ENCODE measurements at places on chromosomes 7 and 10.

GRCh38 chr10:33509231-33509831 is 174.9 kb upstream of the NRP1 start:
- peak; percentile 77 for DNase-seq

- DNase-seq: peak; percentile 81
Measured at GRCh38 chr7:131501422-131501821, 55.0 kb downstream of the PODXL start.

- no peak for DNase-seq
Measured at GRCh38 chr7:25852211-25852938, 299.6 kb upstream of the NFE2L3 start.

DNA sequence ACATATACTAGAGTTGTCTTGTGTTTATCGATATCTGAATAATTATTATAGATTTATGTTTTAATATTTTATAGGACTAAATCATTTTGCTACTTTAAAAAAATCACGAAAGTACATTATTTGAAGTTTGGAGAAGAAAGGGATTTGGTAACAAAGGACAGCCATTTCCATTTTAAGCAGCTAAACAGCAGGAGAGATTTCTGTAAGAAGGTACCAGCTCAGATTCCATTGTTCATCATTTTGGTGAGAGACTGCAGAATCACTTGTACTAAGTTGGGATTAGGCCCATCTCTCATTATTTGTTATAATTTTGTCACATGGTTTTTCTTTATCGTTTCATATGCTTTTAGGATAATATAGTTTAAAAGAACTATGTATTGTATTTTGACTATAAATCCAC is 46.7 kb downstream of the PALS2 start:
- no peak for DNase-seq

DNA sequence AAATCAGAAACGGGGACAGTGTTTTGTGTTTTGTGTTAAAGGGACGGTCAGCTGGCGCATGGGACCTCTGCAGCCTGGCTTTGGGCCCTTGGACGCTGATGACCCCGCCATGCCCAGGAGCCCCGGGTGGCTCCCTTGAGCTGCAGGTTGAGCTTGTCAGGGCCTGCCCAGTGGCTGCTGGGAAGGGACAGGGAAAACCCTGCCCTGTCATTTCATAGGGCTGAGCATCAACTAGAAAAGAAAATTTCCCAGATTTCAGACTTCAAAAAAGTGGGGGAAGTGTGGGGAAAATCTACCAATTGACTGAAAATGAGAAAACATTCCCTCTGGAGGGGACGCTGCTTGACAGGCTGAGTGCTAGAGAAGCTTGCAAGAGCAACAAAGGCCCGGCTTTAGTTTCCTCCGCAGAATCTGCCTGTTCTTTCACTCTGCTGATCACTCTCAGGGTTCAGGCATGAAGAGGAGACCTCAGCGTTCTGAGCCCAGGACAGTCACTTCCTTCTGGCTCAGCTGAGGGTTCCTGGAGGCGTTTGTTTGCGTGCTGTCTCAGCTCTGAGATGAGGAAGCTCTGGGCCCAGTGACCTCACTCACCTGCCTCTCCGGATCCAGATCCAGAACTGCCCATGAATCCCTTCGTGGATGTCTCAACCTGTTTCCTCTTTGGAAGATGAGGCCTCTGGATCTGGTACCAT is 18.6 kb upstream of the DNAJB6 start:
- DNase-seq: peak; percentile 29

DNA sequence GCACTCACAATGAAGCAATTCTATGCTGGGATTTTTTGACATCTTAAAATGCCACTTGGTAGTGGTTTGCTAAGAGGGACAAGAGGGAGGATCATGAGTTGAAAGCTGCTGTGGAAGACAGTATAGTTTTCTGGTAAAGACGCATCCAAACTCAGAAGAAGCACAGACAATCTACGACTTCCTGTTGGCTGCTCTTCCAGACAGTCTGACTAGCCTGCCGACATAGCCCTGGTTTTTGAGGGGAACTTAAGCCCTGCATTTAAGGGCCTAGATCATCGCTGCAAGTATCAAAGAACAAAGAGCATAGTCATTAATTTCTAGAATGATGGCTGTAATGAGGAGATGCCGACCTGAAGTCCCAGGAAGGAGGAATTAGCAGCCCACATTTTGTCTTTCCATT is 99.9 kb upstream of the IKZF1 start:
- DNase-seq: no peak

- DNase-seq: no peak
Measured at GRCh38 chr7:54546081-54546985, 4.2 kb downstream of the VSTM2A start.

DNA sequence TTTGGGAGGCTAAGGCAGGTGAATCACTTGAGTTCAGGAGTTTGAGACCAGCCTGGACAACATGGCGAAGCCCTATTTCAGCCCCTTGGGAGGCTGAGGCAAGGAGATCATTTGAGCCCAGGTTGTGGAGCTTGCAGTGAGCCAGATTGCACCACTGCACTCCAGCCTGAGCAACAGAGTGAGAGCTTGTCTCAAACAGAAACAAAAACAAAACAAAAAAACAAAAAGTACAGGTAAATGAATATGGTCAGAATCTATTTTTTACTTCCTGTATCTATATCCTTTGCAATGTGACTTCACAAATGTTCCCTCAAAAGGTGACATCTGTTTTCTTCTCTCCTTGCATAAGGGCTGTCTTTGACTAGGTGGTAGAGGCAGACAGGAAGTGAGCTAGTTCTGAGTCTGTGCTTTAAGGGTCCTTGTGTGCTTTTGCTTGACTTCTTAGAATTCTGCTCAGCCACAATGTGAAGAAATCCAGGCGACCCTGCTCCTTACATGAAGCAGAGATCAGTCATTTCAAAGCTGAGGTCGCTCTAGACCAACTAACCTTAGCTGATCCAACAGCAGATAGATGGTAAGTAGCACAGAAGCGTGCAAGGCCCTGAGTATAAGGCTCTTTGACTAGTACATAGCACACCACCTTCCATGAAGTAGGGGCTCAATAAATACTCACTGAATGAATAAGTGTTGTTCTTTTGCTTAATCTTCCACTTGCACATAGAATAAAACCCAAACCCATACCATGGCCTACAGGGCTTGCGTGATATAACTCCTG is 423.2 kb upstream of the PCDH15 start:
- no peak for DNase-seq

GRCh38 chr7:48087349-48087748 is 1.7 kb upstream of the UPP1 start:
- DNase-seq: peak; percentile 86

- no peak for DNase-seq
Measured at GRCh38 chr10:104802941-104803340, 161.9 kb downstream of the SORCS3 start.

DNA sequence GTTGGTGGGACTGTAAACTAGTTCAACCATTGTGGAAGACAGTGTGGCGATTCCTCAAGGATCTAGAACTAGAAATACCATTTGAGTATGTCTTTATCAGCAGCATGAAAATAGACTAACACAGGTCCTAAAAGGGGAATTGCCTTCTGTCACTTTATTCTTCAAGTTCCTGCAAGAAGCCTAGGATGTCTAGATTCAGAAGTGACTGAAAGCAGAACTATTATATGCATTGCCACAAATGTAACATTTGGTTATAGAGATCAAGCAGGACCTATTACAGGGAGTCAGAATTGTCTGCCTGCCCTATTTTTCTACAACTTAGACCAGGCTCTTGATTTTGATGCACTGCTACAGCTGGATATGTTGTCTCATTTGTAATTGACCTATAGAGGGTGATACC is 364.7 kb downstream of the SORCS1 start:
- no peak for DNase-seq

DNA sequence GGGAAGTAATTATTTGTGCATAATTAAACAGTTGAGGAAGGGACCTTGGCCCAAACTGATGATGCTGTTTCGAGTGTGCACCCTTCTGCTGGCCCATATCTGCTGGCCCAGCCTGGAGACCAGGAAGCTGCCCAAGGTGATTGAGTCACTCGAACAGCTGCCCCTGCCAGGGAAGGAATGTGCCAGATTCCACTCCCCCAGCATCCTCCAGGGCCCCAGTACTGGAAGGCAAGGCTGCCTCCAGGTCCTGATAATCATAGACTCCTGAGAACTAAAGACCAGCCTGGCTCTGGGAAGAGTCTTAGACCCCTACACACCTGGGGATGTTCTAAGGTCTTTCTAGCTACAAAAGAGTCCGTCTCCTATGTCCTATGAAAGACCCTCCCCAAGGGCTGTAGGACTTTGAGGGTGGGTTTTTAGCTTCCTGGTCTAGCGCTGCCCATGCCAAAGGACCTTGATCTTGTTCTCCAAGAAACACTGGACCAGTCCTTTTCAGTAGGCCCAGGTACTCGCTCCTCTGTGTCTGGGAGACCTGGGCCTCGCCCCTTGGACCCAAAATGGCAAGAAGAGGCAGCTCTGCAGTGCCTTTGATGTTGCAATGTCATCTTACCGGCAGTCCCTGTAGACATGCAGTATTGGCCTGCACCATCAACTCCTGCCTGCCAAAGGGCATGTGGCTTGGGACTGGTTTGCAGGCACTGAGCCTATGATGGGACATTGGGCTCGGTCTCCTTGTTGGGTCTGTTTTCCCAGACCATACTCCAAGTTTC is 103.2 kb upstream of the GPR26 start:
- DNase-seq: peak; percentile 9

- DNase-seq: peak; percentile 58
Measured at GRCh38 chr10:4431114-4431863, 394.7 kb upstream of the AKR1E2 start.

- no peak for DNase-seq
Measured at GRCh38 chr7:100222445-100223132, 2.8 kb downstream of the PVRIG start.

- no peak for DNase-seq
Measured at GRCh38 chr7:149093228-149093627, 2.7 kb upstream of the ZNF786 start.

GRCh38 chr7:71566376-71566775 is 434.4 kb downstream of the GALNT17 start:
- DNase-seq: no peak

DNA sequence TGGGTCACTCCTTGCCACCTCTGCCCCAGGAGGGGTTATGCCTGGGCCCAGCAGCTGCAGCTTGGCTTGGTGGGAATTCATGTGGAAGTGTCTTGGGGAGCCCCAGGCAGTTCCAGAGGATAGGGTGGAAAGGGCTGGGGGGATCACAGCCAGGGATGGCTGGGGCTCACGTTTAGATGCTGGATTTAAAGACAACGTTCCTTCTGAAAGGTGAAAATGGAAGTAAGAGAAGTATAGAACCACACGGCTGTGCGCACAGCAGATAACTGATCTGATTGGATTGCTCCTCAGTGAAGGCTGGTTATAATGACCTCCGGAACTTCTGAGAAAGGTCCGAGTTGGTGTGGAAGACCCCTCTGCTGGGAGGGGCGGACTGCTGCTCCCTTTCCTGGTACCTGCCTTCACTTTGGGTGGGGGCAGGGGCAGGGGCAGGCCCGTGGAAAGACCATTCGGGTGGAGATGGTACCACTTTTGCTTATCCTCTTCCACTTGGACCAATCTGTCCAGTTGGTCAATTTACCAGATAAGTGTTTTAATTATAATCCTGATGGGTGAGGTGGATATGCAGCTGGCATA is 7.9 kb upstream of the MYL7 start:
- no peak for DNase-seq

- peak; percentile 12 for DNase-seq
Measured at GRCh38 chr10:30832001-30832748, 199.5 kb downstream of the ZNF438 start.

DNA sequence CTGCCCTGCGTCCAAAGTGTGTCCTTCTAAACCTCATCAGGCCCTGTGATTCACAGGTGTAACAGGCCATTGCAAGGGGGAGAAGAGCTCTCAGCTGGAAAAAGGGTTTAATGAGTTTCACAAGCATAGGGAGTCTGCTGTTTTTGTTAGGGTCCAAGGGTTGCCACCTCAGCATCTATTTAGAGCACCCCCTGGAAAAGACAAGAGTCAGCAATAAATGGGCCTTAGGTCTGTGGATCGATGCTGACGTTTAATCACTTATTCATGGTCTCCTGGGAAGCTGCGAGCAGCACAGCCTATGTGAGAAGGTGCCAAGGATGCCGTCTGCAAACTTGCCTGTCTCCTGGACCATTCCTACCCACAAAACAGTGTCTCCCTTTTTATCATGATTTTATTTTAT is 78.4 kb upstream of the BAIAP2L1 start:
- no peak for DNase-seq

DNA sequence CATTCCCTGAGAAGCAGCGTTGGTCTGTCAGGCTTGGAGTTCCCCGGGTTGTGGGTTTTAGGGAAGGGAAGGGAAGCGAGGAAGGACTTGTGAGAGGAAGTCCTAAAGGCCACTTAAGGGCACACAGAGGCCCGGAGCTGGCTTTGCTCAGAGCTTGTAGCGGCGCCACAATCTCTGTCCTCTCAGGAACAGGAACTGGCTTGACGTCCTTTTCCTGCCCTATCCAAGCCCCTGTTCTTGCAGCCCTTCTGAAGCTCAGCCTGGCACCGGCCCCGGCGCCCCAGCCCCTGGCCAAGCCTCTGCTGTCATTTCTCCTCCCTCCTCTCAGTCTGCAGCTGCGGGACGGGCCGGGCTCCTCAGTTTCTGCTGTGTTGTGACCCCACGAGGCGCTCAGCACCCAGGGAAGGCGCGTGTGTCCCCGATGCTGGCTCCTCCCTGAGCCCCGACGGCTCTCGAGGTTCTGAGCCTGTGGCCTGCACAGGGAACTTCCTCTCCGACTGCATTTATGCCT is at the start of gene GIMAP8:
Gene GIMAP8, plus strand, starts transcription at position 140 of the 511 bp plus-strand sequence. CDS start 16,069 bp downstream, outside the sequence.
- DNase-seq: no peak

DNA sequence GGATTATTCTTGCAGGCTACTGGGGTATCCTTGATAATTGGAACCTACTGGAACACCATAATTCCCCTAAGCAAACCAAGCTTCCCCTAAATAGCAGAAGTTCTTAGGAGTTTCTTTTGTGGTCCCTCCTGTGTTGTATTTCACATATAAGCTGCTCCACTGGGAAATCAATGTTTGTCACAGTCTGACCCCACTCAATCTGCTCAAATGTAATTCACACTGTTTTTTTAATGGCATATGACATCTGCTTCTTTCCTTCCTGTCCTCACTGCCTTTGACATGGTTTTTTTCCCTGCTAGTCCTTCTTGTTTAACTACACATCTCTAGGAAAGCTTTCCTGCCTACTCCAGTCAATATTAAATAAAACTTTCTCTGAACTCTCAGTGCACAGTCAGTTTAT is 1.8 kb upstream of the PTPRZ1 start:
- DNase-seq: no peak

GRCh38 chr7:39310699-39311098 is 255.5 kb upstream of the YAE1 start:
- no peak for DNase-seq

DNA sequence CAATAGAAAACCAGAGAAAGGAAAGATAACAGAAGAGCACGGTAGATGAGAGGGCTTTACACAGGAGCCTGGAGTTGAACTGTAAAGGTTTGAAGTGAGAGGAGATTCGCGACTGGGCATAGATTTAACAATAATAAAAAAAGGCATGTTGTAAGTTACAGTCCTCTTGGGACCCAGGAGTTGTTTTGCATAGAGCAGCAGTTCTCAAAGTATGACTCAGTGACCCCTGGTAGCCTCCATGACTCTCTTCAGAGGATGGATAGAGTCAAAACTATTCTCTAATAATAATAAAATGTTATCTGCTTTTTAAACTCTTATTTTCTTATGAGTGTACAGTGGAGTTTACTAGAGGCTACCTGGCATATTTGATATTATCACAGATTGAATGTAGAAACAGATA is 262.3 kb downstream of the SORCS3 start:
- no peak for DNase-seq
